ENCODE measurements at places on chromosomes 2 and 18.

GRCh38 chr2:144479138-144479537 is 40.8 kb downstream of the ZEB2 start:
- DNase-seq = no peak

GRCh38 chr2:131085646-131086045 is 7.6 kb downstream of the FAM168B start:
- DNase-seq = no peak

DNA sequence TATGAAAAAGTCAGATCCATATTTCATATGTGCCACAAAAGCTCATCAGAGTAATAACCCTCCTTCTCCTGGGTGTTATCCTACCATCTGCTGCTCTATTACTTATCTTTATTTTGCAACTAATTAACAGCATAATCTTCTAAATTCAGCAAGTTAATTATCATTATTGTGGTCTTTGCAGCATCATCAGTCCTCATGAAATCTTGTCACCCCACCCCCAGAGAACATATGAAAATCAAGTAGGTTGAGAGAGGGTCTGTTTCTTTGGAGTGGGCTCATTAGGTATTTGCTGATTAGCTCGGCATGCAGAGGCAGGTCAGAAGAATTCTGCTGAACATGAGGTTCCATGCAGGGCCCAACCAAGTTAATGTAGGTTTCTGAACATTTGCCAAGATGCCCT is 64.8 kb downstream of the ATF2 start:
- DNase-seq = no peak

DNA sequence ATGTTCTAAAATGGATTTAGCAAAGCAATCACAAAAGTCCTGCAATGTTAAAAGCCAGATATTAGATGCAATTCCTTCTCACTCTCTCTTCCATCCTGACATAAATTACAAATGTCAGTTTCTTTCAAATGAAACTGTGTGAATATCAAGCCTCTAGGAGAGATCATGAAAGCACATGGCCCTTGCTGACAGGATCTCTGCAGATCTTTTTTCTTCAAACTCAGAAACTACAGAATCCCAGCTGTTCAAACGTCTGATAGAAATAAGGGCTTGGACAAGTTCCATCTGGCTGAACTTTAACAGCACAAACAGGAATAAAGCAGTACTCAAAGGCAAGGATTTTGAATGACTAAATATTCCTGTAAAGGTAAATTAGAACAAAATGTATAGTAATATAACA is 47.6 kb downstream of the PDE1A start:
- no peak for DNase-seq

GRCh38 chr2:151523850-151524249 is 114.1 kb downstream of the RIF1 start:
- DNase-seq = no peak

DNA sequence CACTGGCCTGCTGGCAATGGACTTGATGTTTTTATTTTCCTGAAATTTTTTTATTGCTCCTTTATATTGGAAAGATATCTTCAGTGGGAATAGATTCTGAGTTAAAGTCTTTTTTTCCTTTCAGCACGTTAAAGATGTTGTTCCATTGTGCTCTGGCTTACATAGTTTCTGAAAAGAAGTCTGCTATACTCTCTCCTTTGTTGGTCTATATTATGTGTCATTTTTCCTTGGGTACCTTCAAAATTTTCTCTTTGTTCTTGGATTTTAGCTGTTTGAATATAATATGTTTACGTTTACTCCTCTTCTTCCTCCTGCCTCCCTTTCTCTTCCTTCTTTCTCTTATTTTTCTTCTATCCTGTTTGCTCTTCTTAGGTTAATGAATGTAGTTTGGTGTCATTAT is 105.5 kb downstream of the CAPN13 start:
- no peak for DNase-seq

- DNase-seq = no peak
These were observed 437.9 kb downstream of the TXNL1 start for GRCh38 chr18:56200381-56200911.

GRCh38 chr2:40098786-40099470 is 319.9 kb upstream of the THUMPD2 start:
- no peak for DNase-seq

DNA sequence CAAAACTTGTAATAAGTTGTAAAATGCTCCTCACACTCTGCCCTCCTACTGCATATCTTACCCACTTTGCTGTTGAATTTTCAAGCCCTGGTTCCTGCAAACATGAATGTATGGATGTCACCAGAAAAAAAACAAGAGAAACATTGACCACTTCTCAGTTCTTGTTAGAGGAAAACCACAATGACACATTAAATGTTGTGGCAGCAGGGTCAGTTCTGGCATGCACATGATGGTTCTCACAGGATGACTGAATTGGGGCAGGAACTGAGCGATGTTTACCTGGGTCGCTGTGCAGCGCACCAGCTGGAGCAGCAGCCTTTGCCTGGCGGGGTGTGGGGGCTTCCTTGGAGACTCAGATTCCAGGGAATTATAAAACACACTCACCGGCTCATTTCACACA is 14.0 kb upstream of the PRKCE start:
- DNase-seq = no peak

DNA sequence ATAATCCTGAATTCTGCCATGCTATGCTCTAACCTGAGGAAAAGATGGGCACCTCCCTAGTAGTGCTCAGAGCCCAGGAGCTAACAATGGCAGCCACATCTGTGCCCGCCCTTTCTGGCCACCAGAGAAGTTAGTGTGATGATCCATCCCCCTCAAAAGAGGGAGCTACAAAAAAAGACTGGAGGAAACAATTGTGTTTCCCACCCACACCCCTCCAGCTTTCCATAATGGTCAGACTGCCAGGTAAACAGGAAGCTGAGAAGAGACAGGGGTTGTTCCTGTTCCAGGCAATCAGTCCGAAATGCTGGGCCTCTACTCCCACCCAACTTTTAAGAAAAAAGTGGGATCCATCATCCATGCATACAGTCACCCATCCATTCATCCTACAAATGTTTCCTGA is 3.2 kb downstream of the TBC1D8 start:
- no peak for DNase-seq

DNA sequence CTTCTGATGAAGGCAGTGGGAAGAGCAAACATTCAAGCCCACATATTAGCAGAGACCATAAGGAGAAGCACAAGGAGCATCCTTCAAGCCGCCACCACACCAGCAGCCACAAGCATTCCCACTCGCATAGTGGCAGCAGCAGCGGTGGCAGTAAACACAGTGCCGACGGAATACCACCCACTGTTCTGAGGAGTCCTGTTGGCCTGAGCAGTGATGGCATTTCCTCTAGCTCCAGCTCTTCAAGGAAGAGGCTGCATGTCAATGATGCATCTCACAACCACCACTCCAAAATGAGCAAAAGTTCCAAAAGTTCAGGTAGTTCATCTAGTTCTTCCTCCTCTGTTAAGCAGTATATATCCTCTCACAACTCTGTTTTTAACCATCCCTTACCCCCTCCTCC is 35.4 kb downstream of the CCNT2 start:
- DNase-seq = no peak

DNA sequence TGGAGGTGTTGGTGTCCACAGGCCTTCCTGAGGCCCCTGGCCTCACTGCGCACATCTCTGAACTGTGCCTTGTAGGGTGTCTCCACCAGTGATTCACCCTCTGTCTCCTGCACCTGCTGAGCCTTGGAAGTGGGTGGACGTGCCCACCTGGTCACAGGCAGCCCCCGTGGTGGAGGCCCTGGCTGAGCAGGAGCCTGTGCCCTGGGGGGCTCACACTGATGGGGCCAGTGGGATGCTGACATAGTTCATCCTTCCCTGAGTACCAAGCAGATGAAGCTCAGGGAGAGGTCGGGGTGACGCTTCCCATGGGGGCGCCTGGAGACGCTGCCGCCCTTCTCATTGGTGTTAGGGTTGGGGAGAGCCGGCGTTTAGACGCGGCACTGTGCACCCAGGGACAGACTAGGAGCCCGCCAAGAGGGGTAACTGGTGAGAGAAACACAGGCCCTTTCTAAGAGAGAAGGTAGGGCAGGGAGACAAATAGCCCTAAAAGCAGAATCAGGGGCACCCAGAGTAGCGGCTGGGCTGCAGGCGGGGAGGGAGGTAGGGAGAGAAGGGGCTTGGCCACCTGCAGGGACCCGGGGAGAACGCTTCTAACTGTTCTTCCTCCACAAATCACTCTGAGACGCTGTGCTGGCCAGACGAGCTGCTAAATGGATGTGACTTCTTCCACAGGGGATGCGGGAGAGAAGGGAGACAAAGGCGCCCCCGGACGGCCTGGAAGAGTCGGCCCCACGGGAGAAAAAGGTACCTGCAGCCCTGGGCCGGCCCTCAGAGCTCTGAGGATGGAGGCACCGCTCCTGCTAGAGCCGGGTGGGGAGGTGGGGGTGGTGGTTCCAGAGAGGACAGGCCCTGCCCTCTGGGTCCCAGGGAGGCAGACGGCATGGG is 18.0 kb downstream of the COLEC11 start:
- DNase-seq = no peak

GRCh38 chr2:65142515-65142914 is 12.6 kb upstream of the RAB1A start:
- no peak for DNase-seq

DNA sequence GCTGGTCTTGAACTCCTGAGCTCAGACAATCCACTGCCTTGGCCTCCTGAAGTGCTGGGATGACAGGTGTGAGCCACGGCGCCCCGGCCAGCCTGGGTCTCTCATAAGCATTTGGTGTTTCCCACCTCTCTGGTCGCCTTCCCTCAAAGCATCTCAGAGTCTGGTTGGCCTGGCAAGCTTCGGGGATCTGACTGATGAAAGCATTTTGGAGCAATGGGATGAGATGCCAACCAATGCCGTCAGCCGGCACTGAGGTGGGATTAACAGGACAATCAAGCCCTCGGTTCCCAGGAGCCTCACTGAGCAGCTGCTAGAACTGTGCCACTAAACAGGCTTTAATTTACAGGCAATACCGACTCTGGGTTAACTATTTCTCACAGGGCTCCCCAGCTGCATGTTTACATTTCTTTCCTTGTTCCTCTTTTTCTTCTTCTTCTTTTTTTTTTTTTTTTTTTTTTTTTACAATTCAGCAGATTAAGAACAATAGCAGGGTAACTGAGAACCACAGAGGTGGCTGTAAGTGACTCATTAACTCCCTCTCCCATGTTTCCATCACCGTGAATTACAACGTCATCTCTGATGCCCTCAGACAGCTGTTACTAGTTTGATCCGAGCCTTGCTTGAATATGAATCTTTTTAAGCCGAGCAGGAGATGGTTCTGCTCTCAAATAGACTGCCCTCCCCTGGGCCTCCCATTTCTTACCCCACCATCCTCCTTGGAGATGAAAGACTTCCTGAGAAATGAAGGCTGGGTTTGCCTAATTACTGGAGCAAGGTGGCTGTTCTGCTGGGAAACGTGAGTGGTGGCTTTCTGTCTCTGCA is 37.9 kb downstream of the ODC1 start:
- DNase-seq = no peak

DNA sequence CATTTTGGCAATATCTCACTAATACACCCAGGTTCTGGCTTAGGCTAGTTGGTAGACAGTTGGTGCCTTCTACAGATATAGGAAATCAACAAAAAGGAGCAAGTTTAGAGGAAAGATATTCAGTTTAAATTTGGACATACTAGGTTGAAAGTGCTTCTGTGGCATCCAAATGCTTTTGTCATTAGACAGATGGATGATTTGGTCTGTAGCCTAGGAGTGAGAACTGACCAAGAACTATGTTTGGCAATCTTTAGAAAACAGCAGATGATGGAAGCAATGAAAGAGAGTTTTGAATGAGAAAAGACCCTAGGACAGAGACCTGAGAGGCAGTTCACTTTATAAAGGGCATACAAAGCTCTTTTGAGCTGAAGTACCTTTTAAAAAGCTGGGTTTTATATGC is 201.3 kb upstream of the FSHR start:
- DNase-seq = no peak

DNA sequence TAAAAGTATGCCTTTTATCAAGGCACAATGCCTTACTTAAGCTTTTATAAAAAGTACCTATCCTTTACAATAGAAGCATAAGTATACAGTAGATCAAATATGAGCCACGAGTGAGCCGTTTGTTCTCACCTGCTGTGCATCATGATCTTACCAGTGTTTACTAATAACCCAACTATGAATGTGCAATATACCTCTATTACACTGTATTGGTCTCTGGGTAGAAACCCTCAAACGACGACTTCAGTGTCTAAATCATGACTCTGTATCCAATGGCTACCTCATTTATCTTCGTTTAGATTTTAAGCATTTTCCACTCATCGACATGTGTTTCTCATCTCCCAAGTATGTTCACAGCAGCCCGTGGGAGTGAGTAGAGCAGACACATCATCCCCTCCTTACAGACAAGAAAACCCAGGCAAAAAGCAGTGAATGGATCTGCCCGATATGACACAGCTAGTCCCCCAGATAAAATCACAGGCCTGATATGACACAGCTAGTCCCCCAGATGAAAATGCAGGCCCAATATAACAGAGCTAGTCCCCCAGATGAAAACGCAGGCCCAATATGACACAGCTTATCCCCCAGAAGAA is 279.8 kb downstream of the TNS1 start:
- no peak for DNase-seq

DNA sequence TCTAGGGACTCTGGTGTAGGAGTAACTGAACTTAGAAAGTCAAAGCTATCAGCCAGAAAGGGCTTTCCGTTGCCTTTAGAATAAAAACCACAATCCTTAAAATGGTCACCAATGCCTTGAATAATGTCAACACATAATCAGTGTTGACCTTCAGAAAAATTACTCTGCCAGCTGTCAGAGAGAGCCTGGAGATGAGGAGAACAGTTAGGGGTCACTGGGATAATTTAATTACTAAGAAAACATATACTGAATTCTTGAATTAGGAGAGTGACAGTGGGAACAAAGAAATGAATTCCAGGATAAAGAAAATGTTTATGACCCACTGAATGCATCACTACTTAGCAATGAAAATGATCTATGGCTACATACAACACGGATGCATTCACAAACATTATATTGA is 23.4 kb upstream of the UGP2 start:
- no peak for DNase-seq

GRCh38 chr2:207041786-207042554 is 102.7 kb downstream of the CPO start:
- no peak for DNase-seq

GRCh38 chr18:24514439-24514838 is 54.0 kb downstream of the HRH4 start:
- no peak for DNase-seq

DNA sequence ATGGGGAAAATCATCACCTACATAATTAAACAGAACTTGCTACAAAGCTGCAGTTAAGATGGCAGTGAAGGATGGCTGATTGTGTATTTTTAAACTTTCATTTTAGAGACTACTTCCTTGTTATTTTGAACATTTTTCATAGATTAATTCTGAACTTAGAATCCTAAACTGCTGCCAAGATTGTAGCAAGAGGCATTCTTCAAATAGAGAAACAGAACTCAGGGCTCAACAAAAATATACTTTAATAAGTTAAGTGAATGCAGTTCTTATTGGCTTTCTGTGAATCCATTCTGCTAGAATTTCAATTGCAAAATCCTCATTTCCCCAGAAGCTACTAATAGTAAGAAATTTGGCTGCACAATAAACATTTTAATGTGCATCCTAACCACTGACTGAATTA is 160.3 kb downstream of the L3MBTL4 start:
- DNase-seq = no peak

- no peak for DNase-seq
These were observed 67.5 kb upstream of the TTN start for GRCh38 chr2:178874529-178875240.

GRCh38 chr2:219344751-219345430 is 12.3 kb upstream of the RESP18 start:
- peak; percentile 34 for DNase-seq
